ENCODE measurements at places on chromosomes 1 and 21. TPM values are rescaled to one million over a fixed set of nuclear protein-coding genes. Genes with fewer than 3 reads are reported as not detected.

GRCh38 chr21:31566064-31566463 is 93.4 kb upstream of the SOD1 start:
- no peak overlapping the region for H3K4me3 ChIP-seq
- no peaks in the 10 kb centered on the region for H3K4me1 ChIP-seq
- H3K27me3 ChIP-seq = no peaks in the 10 kb centered on the region
- no peak overlapping the region for H3K27ac ChIP-seq

Gene C1orf53
- total RNA-seq = not detected

- no peak overlapping the region for H3K4me3 ChIP-seq
- H3K27ac ChIP-seq = no peak overlapping the region
- H3K4me1 ChIP-seq = no peaks in the 10 kb centered on the region
- no peaks in the 10 kb centered on the region for H3K36me3 ChIP-seq
- no peak for DNase-seq
Observed at GRCh38 chr1:191709215-191709614, 449.0 kb upstream of the RGS18 start.

Gene LAD1
- total RNA-seq = not detected

DNA sequence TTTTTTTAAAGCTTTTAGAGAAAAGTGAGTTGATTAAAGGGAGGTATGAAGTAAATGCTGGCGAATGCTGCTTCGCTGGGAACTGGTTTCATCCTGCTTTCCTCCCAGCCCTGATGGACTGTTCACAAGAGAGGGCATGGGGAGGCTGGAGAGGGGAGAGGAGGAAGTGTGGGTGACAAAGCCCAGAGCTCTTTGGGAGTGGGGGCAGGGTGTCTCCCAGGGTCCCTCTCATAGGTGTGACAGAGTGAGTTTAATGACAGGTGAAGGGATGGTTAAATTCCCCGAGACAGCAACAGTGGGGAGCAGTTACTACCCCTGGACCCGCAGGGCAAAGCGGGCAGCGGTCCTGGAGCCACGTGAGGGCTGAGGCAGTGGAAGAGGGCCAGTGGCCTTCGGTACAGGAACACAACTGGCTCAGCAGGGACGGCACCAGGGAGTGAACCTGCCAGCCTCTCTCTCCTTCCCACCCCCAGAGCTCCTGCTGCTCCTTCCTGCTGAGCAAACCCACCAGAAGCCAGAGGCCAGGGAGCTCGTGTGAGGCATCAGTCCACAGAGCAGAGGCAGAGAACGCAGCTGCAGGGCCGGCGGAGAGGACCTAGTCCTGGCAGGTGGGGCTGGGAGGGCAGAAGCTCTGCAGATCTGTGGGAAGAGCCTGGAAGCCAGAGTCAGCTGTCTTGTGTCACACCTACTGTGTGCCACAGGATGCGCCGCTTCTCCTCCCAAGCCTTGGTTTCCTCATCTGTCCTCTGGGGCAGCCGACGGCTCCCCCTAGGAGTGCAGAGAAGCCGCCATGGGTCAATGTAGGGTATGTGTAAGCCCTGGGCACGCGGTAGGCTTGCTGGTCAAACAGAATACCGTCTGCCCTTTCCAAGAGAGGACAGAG is 20.9 kb upstream of the LRP8 start:
- H3K4me1 ChIP-seq = no peaks in the 10 kb centered on the region
- H3K36me3 ChIP-seq = no peaks in the 10 kb centered on the region
- no peak overlapping the region for H3K4me3 ChIP-seq
- no peak for DNase-seq
- no peak overlapping the region for H3K27ac ChIP-seq

DNA sequence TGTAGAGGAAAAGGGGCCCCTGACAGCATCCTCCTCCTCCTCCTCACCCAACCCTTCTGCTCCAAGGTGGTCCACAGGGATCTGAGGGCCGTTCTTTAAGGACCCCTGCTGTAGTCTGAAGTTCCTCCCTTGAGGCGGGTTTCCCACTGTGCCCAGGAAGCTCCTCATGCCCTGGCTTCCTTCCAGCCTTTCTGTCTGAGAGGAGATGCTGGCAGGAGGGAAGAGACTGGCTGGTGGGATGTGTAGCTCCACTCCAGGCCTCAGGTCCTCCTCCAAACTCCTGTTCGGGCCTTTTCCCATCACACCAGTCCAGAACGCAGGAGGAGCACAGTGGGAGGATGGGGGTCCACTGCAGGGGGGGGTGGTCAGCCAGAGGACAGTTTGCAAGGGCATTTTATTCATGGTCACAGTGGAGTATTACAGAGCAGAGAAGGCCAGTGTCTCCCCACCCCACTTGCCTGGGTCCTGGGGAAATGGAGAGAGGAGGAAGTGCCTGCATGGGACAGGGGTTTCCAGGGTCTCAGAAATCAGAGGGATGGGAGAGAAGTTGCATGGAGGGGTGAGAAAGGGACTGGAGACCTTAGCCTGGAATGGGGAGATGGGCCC is 7.8 kb downstream of the ETV3L start:
- H3K4me3 ChIP-seq = no peak overlapping the region
- no peaks in the 10 kb centered on the region for H3K4me1 ChIP-seq
- H3K27ac ChIP-seq = no peak overlapping the region
- no peaks in the 10 kb centered on the region for H3K36me3 ChIP-seq
- no peaks in the 10 kb centered on the region for H3K27me3 ChIP-seq

Gene FMO3
- total RNA-seq = not detected

Gene LAMTOR2
- 66.1 TPM for total RNA-seq

DNA sequence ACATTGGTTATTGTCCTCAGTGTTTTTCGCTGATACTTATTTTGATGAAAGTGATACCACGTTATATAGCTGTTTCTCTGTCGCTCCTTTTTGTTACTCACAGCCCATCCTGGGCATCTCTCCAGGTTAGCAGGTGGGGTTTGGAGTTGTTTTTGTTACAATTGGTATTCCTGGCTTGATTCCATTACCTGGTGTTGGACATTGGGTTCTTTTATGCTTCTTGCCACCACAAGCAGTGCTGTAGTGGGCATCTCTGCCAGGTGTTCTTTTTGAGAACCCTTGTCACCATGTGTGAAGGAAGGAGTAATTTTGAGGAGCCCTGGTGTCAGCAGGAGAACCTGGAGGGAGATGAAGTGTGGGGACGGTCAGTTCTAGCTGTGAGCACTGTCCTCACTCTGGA is 47.5 kb upstream of the PWP2 start:
- H3K4me1 ChIP-seq = peaks cover 1% of the 10 kb centered on the region
- DNase-seq = no peak
- H3K4me3 ChIP-seq = no peak overlapping the region
- no peaks in the 10 kb centered on the region for H3K27me3 ChIP-seq

Gene SH2D1B
- 16.9 TPM for total RNA-seq

Gene RNU1-3
- 4,458 TPM for total RNA-seq

DNA sequence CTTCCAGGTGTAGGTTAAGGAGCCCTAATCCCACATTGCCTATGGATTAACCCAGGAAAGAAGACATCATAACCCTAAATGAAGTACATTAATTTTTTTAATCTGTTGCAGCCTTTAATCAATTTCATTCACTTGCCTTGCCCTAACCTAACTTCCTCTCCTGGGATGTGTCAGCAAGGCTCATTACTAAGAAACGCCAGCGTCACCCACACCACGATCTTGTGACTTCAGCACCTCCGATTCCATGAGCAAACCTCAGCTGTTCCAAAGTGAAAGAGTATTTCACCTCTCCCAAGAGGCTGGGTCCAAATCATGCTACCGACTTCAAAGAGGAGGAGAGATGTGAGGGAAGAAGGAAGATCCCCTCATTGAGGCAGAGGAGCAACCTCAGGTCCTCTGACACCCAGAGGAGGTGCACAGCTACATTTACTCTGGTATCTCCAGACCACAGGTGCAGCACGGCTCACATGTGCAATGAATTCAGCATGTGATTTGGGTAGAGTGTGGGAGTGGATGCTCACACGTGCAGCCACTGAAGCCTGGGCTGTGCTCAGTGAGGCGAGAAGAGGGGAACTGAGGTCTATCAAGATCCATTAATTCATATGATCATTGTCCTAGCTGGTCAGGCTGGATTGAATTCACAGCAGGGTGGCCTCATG is 134.1 kb downstream of the SLC30A10 start:
- H3K27ac ChIP-seq = no peak overlapping the region
- peaks cover 3% of the 10 kb centered on the region for H3K27me3 ChIP-seq
- H3K4me1 ChIP-seq = no peaks in the 10 kb centered on the region

DNA sequence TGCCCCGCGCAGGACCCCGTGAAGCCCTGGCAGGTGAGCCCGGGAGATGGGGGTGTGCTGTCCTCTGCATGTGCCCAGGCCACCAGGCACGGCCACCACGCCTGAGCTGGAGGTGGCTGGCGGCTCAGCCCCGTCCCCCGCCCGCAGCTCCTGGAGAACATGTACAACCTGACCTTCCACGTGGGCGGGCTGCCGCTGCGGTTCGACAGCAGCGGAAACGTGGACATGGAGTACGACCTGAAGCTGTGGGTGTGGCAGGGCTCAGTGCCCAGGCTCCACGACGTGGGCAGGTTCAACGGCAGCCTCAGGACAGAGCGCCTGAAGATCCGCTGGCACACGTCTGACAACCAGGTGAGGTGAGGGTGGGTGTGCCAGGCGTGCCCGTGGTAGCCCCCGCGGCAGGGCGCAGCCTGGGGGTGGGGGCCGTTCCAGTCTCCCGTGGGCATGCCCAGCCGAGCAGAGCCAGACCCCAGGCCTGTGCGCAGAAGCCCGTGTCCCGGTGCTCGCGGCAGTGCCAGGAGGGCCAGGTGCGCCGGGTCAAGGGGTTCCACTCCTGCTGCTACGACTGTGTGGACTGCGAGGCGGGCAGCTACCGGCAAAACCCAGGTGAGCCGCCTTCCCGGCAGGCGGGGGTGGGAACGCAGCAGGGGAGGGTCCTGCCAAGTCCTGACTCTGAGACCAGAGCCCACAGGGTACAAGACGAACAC is 1.8 kb downstream of the TAS1R3 start:
- H3K27me3 ChIP-seq = no peaks in the 10 kb centered on the region
- no peak overlapping the region for H3K27ac ChIP-seq
- H3K4me1 ChIP-seq = no peaks in the 10 kb centered on the region

DNA sequence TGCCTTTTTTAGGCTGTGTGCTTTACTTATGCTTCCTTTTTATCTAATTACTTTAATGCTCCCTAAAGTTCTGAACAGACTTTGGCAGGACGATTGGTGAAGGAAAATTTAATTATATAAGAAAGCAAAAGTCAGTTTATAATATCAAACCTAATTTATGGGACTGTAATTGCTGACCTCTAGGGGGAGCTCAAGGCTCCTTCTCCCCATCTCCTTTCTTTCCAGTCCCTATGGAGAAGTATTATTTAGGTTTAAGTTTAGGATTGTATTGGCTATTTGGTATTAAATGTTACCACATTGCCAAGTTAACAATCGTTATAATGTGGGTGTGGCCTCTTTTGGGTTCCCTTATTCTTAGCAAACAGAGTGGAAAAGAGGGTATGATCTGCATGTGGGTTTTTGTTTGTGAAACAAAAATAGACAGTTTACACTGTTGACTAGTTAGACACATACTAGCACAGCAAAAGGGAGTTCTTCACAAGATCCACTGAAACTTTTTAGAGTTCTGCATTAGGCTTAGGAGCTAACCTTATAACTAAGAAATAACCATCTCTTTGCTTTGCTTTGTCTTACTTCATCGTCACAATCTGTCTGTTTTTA is 48.2 kb upstream of the TNFSF4 start:
- H3K36me3 ChIP-seq = no peaks in the 10 kb centered on the region
- H3K4me1 ChIP-seq = no peaks in the 10 kb centered on the region
- no peak overlapping the region for H3K27ac ChIP-seq
- no peaks in the 10 kb centered on the region for H3K27me3 ChIP-seq
- H3K4me3 ChIP-seq = no peak overlapping the region

Gene A3GALT2
- not detected for total RNA-seq

Gene PODN
- total RNA-seq = not detected

Measured in naive thymus-derived CD4-positive, alpha-beta T cell (primary cell).